ENCODE measurements at places on chromosomes 4 and X.

GRCh38 chr4:134200811-134201215 is 776 bp downstream of the PABPC4L start:
- peak; percentile 14 for DNase-seq

DNA sequence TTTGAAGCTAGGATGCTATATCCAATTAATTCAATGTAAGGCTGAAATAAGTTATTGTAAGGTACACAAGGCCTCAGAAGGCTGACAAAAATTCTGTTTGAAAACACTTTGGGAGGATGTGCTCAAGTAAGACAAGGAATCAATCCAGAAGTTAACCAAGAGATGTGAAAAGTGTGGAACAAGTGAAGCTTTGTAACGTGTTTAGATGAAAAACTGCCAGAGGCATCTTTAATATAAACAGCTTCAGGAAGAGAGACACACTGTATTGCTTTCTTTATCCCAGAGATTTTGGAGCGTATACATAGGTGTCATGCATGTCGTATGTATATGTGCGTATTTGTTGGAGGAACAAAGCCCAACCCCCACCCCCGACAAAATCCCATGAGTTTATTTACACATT is 28.3 kb upstream of the YTHDC1 start:
- DNase-seq: no peak

DNA sequence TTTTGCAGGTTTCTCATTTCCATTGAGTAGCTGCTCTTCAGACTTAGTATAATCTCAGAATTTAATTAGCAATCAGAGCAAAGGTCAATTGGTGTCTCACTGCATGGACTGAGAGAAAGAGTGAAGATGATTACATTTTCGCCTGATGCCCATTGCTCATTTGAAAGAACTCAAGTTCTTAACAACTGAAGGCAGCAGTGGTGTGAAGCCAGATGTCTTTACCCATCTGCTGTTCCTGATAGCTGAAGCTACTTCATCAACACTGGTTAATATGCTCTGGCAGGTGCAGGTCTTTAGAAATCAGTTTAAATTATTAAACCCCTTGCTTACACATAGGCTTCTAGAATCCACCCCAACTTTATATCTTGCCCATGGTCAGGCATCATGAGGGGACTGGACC is 64.5 kb upstream of the FRAS1 start:
- no peak for DNase-seq

GRCh38 chr4:74794382-74795010 is at the start of gene BTC:
TSS of gene BTC (minus strand) at chr4:74794523. CDS start at chr4:74794325, 198 bp downstream.
- peak; percentile 62 for DNase-seq

DNA sequence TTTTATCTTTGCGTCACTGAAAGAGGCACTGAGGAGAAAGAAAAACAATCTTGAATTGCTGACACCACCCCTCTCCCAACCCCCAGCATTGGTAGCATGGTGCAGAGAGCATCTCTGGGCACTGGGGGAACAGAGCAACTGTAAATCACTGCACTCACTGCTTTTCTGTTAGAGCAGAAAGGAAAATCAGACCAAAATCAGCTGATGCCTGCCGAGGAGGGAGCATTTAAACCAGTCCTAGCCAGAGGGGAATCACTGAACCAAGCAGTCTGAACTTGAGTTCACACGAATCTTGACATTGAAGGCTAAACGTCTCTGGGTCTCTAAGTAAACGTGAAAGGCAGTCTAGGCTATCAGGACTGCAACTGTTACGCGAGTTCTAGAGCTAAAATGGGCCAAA is 205.8 kb downstream of the SPANXN4 start:
- no peak for DNase-seq

DNA sequence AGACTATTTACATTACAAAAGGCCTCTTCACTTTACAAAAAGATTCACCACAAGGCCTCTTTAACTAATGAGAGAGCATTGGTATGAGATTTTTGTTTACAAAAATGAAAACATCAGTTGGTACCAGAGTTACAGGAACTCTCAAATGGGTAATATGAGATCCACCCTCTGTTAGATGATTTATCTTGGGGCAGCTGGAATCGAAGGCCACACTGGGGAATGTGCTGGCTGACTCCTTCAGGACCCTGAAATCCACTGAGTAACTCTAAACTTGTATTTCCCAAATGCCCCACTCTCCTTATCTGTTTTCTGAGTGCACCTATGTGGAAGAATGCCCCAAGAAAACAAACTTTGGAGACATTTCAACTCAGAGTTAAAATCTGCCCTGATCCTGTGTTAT is 232.9 kb upstream of the F9 start:
- DNase-seq: no peak

- DNase-seq: peak; percentile 33
Observed at GRCh38 chr4:76067652-76068286, 6.7 kb upstream of the ART3 start.

- DNase-seq: no peak
Observed at GRCh38 chr4:85715991-85716737, 241.2 kb downstream of the ARHGAP24 start.

GRCh38 chrX:39773150-39773549 is 324.6 kb downstream of the BCOR start:
- DNase-seq: no peak

DNA sequence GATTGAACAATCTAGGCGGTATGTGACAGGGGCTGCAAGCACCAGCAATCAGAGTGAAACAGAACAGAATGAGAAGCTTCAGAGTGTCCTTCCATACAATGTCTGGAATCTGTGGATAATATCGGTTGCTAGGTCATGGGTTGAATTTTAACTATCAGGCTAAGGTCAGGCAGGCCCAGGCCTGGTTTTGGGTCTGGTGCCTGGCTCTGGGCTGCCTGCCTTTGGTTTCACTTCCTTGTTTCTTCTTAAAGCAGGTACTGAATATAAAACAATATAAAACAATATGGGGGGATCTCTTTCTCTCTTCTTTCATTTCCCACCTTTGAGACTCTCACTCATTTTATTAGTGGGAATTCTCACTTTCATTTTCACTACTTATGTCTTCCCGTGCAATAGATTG is 962.0 kb downstream of the CCSER1 start:
- DNase-seq: no peak

DNA sequence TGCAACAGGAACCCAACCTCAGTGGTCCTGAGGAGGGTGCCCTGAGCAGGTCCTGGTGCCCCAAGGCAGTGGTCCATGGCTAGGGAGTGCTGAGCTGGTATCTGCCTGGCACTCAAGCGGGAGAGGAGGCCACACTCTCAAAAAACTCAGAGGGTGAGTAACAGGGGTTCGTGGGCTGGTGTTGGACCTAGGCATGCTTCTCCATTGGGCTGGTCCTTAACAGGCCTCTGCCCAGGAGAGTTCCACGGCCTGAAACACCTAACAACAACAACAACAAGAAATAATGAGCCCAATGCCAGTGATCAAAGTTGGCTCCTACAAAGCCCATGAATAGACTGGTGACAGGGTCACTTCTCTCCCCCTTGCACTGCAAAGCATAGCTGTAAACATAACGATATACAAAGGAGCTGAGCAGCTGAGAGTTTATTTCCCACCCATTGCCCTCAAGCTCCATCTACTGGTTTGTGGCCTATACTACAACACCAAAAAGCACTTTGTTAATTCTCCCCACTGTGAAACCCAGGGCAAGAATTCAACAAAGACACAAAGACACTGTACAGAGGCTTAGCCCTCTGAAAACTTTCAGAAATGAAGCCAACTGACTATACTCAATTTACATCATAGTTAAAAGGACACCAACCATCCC is 736.1 kb upstream of the ADGRL3 start:
- no peak for DNase-seq

GRCh38 chrX:153921511-153922446 is 4.3 kb downstream of the ARHGAP4 start:
- DNase-seq: no peak

- no peak for DNase-seq
Observed at GRCh38 chrX:78042601-78043000, 61.4 kb upstream of the PGK1 start.

DNA sequence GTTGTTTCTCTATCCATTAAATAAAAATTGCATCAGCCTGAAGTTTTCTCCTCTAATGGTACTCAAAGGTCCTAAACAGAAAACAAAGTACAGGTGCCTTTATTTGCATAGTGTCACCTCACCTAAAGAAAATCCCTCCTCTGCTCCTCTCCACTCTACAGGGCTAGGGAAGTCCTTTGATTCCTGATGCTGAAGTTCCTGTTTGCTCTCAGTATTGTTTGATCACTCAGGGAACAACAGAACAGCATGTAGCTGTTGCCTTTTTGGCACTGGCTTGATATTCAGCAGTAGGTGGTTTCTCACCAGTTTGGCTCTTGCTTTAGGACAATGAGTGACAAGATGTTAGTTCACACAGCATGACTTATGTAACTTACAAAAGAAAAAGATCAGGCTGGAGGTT is 156.2 kb upstream of the SLC7A11 start:
- DNase-seq: no peak

DNA sequence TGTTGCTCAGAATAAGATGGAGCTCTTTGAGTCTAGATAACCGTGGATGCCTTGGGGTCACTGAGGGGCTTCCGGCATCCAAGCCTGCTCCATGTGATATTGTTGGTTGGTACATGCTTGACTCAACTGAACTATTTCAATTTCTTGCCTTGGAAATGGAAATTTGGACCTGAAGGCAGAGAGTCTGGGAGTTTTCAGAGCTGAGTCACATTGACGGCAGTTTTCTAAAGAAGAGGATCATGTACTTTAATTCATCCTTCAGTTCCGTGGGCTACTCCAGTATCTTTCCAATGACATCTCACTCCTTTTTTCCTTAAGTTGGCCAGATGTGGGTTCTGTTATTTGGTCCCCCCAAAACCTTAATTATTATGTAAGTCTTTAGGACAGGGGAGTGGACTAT is 100.5 kb downstream of the MFAP3L start:
- no peak for DNase-seq

DNA sequence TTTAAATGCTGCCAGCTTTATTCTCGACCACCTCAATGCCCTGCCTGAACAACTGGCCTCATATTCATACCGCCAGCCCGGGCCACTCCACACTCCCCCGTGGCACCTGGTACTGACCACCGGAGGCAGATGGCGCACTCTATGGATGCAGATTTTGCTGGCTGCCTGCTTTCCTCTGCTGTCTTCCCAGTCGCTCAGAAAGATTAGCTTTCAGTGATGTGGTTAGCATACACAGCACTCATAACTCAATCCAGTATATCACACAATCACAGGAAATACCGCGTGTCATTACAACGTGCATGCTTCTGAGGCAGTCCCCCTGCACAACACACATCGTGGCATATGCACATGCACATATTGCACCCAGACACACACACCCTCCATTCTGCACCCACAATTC is 147.2 kb upstream of the BCOR start:
- no peak for DNase-seq

- no peak for DNase-seq
Observed at GRCh38 chrX:250965-251364, 30.2 kb upstream of the PLCXD1 start.

Measured in HuH-7.5 (cell line).